ENCODE measurements at places on chromosomes 6 and 20.

- peak; percentile 7 for DNase-seq
These were observed 24.5 kb downstream of the OVOL2 start for GRCh38 chr20:18032977-18033892.

DNA sequence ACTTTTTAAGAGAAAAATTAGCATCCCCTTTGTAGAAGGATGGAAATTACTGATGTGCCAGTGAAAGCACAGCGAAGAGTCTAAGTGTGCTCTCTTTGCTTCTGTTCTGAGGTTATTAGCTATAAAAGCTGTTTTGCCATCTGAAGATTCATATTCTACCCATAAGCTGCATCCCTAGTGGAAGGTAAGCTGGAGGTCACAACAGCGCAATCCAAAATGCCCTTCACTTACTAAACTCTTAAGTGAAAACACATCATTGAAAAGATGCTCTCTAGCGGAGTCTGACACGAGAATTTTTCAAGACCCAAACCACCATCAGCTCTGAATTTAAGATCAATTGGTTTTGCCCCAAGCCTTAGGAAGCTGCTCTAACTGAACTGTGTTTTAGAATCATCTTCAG lies 113.5 kb downstream of the ZMYND8 start:
- no peak for DNase-seq

DNA sequence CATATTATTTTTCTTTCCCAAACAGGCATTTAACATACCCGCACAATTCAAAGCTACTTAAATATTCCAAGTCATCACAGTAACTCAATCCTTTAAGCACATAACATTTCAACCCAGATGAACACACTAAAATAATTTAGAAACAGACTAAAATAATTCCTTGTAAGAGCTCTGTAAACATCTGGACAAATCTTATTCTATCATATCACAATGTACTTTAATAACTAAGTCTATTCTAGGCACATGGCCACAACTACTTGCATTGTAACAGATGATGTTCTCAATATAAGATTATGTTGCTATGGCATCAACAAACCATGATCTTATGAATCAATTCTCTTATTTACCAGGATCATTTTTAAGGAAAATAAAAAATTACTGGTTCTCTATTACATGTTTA lies 123.2 kb upstream of the THEMIS start:
- no peak for DNase-seq

DNA sequence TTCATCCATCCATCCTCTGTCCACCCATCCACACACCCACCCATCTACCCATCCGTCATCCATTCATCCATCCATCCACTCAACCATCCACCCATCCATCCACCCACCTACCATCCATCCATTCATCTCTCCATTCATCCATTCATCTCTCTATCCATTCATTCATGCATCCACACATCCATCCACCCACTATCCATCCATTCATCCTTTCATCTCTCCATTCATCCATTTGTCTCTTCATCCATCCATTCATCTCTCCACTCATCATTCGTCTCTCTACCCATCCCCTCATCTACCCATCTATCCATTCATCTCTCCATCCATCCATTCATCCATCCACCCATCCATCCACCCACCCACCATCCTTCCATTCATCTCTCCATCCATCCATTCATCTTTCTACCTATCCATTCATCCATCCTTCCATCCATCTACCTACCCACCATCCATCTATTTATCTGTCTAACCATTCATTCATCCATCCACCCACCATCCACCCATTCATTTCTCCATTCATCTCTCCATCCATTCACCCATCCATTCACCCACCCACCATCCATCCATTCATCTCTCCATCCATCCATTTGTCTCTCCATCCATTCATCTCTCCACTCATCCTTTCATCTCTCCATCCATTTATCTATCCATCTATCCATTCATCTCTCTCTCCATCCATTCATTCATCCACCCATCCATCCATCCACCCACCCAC lies 275.4 kb downstream of the TAF4 start:
- DNase-seq = no peak

DNA sequence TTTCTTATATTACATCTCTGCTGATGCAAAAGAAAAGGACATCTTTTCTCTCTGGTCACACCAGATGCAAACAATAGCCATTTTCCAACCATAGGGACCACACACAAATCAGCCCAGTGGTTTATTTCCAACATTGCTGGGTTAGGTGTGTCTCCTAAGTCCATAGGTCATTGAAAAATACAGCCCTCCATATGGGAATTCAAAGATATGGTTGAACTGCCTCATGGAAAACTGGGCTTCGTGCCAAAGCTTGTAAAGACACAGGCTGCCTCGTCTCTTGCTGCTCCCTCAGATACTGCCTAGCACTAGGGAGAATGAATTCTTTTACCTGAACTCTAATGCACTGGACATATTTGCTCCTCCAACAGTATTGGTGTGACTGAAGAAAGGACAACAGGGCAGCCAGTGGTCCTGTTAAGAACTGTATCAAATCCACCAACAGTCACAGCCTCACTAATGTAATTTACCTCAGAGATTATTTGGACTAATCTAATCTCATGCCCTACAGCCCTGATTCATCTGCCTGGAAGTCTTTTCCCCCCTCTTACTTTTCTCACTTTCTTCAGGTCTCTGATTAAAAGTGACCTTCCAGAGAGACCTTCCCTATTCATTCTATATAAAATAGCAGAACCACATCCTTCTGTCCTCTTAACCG lies 48.3 kb upstream of the TBC1D32 start:
- no peak for DNase-seq

DNA sequence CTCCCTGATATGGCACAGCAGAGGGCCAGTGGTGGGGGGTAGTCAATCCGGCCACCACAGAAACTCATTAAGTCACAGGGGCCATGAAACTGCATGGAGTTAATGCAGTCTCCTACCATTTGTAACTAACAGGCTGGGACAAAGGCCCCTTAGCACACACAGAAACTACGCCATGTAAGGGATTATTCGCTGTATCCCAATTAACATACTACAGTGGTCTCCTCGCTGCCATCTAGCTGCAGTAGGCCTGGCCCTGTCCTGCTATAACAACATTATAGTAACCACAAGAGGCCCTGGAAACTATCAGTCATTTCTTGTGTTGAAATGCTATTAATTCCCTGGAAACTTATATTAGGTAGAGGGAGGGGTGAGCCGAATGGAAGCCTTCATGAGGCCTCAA lies 72.3 kb upstream of the CCN2 start:
- DNase-seq = no peak

GRCh38 chr6:70099732-70100131 lies 203.2 kb downstream of the COL9A1 start:
- DNase-seq = no peak

DNA sequence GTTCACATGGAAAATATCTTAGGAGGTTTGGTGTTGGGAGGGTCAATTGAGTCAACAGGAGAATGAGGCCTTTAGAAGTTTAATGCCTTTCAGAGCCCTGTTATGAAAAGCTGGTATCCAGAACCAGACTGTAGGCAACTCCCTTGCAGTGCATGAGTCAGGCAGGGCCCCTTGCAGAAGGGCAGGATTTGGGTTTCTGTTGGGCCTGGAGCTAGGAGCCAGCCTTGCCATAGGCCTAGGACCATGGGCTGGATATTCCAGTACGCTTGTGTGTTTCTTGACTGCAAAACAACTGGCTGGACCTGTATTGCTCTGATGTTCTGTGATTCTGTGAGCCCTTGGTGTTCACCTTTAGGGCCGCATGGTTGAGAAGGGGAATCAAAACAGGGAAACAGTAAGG lies 350.9 kb upstream of the PRND start:
- no peak for DNase-seq

DNA sequence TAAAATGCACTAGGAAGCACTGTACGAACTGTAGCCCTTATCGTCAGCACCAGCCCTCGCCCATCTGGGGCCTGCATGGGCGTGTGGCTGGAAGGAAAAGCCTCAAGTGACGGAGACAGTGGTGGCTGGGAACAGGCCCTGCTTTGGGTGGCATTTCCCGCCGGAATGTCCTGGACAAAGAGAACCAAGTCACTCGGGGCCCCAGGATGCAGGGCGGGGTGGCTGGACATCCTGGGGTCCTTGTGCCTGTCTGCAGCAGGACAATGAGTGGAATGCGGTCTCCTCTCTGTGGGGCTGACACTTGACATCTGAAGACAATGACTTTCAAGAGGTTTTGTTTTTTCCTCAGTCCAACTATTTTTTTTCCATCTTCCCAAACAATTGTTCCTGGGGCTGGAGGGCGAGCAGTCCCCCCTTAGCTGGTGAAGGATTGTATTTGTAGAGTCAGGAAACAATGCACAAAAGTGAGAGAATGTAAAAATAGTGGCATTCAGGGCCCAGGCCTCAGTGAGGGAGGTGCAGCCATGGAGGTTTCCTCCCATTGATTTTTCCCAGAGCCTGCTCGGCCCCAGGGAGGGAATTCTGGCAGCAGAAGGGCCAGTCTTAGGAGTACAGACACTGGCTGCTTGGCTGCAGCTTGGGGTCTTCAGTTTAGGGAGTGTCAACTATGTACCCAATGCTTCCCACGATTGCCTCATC lies 64.4 kb downstream of the PREX1 start:
- DNase-seq = no peak

DNA sequence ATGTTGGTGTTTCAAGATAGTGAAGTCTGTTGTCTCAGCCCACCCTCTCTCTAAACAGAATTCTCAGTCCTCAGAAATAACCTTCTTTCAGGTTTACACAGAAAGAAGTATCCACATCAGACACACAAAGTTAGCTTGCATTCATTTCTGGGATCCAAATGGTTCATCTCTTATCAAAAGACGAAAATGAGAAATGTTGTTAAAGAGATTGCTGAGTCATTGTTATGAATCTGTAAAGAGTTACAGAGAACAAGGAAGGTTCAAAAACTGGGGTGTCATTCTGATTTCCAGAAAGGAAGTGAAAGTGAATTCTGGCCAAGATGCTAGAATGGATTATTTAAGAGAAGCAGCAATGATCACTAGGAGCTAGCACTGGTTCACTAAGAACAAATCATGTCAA lies 90.5 kb upstream of the ATXN1 start:
- DNase-seq = no peak

GRCh38 chr6:67496191-67496590 lies 1138.9 kb upstream of the ADGRB3 start:
- DNase-seq = no peak

DNA sequence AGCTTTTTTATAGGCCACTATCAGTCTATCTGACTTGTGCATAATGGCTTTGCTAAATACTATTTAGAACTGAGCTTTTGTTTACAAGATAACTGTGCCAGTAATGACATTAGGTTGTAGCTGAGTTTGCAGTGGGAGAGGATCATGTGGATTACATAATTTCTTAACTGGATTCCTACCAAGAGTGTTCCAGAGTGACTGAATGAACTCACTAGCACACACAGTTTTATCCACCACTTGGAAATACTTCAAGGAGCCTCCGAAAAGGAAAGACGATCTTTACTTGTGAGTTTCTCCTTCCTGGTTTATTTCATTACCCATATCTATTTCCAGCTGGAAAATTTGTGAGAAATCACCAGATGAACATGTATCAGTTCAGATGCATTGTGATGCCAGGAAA lies 10.9 kb upstream of the SYNE1 start:
- DNase-seq = no peak
